Stimulated activated CD4-positive, alpha-beta T cell treated with anti-CD3 and anti-CD28 coated beads, TNF-alpha, amount 100 ng/mL, for 1 hour (primary cell): ENCODE measurements at places on chromosomes 16 and 17.

- no peak for DNase-seq
Observed at GRCh38 chr16:28839899-28840298, 6.2 kb downstream of the TUFM start.

DNA sequence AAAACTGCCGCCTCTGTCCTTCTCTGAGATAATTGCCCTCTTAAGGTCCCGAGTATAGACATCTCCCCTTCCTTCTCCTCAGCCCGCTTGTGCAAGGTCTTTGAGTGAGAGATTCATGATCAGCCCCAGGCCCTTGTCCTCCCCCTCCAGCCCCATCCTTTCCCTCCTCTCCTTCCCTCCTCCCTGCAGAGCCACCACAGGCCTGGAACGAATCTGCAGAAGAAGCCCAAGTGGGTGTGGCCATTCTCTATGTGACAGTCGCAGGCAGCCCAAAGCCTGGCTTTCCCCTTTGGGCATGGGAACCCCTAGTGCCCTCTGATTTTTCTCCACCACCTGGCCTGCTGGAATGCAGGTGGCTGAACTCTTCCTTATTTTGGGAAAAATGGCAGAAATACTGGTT lies 7.2 kb upstream of the NDRG4 start:
- DNase-seq, result no peak

DNA sequence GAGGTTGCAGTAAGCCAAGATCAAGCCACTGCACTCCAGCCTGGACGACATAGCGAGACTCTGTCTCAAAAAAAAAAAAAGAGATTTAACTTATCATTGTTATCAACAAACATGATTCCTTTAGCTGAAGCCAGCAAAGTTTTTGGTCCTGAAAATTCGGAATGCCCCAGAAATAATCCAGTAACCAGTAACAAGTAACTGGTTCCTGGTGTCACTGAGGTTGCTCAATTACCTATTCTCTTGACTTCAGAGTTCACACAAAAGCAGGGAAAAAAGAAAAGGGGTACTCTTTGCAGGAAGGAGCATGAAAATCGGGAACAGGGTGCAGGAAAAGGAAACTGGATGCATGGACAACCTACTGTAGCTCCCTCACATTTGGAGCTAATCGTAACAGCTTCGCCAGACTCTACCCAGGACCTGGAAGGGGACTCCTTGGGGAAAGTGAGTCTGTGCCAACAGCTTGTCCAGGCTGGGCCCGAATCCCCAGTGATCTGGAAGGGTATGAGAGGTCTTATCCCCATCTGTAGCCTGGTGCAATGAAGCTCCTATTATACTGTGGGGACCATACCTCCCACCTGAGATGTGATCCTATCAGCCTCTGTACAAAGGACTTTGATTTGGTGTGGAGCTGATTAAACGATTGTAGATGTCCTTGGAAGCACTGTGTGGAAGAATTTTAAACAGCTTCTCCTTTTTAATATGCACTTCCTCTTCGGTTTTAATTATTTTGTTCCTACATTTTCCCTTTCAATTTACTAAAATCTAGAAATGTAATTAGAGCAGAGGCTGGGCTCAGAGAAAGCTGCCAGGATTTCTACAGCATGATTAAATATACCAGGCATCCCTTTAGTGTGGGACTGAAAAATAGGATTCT lies 3.4 kb upstream of the SPOP start:
- no peak for DNase-seq

GRCh38 chr17:39143552-39144093 lies 7.8 kb downstream of the PLXDC1 start:
- no peak for DNase-seq

- DNase-seq, result no peak
Observed at GRCh38 chr16:72797621-72798020, 250.3 kb downstream of the ZFHX3 start.

DNA sequence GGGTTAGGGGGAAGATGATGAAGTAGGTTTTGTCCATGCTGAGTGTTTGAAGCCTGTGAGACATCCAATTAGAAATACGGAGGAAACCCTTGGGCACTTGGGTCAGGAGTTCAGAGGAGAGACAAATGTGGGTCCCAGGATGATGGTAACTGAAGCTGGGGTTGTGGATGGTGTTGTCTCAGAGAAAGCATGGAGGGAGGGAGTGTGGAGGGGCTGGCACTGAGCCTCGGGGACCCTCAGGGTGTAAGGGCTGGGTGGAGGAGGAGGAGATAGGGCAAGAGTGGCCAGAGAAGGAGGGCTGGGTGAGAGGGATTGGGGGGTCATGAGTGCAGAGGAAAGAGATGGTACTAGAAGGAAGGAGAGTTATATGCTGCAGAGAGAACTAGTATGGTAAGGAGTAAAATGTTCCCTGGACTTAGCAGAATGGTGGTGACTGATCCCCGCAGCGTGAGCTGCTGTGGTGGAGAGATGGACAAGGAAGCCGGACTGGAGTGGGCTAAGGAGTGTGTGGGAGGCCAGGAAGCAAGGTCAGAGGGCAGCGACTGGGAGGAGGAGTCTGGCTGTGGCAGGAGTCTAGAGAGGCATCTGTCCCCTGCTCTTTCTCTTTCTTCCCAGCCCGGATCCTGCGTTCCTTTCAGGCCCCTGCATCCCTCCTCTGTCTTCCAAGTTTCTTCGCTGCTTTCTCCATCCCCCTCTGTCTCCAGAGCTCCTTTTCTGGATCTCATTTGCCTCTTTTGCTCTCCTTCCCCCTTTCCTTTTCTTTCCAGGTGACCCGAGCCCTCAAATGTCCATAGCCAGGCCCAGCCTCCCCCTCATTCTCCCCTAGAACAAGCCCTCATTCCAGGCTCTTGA lies 3.9 kb upstream of the COL1A1 start:
- DNase-seq, result no peak

DNA sequence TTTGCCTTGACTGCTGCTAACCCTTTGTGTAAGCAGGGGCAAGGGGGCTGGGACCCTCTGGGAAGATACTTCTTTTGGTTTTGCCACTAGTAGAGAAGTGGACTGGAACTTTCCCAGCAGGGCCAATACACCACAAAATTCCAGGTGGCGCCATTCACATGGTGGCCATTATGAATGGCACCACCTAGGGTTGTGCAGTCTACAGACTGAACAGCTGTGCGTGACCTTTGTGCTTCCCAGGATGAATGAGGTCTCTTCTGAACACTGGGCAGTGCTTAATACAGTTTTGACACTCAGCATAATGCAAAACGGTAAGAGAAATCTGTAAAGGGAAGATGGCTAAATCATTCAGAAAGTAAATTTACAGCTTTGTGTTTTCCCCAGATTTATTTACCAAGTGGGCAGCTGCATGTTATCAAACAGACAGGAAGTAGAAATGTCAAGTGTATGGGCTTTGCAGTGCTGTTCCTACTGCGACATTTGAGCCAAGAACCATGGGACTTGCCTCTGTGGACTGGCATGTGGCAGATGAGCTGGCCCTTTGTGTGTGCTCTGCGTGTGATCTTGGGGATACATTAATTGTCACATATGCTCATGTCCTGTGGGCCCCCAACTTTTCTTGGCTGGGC lies 9.2 kb downstream of the SYT17 start:
- no peak for DNase-seq

- DNase-seq, result no peak
Observed at GRCh38 chr16:55502801-55503366, 6.0 kb upstream of the LPCAT2 start.

- DNase-seq, result no peak
Observed at GRCh38 chr17:4536742-4537411, 18.3 kb downstream of the MYBBP1A start.

DNA sequence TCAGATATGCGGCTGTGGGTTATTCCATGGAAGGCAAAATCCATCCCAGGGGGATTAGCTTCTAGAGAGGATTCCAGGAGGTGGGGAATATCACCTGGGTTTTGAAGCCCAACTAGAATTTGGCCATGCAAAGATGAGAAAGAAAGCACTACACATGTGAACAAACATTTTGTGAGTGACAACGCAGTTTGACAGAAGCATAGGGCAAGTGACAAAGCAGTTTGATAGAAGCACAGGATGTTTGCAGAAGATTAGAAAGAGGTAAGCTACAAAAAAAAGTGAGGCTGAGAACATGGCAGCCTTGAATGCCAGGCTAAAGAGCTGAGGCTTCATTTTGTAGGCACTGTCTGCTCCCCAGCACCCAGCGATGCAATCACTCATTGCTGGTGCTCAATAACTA lies 12.3 kb upstream of the KRT38 start:
- DNase-seq, result no peak

- no peak for DNase-seq
Observed at GRCh38 chr16:83351846-83352245, 455.9 kb upstream of the HSBP1 start.

GRCh38 chr17:35982409-35983191 lies 1.3 kb upstream of the CCL16 start:
- no peak for DNase-seq

DNA sequence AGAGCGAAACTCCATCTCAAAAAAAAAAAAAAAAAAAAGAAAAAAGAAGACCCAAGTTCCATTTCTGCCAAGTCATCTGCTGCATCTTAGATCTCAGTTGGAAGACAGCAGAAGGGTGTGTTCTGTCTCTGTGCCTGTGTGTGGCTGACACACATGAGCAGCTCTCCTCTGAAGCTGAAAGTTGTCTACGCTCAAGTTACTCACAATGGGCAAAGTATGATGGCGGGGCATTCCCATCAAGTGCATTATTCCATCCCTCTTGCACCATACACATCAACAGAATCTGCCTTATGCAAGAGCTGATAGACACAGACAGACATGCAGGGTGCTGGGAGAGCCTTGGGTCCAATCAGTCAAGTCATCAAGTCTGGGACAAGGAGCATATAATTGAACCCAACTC lies 402.2 kb downstream of the XYLT1 start:
- DNase-seq, result no peak

- no peak for DNase-seq
Observed at GRCh38 chr17:56440419-56440818, 153.1 kb upstream of the NOG start.
